ENCODE measurements at places on chromosomes 12 and 14.

GRCh38 chr14:103854822-103855733 lies 7.7 kb upstream of the PPP1R13B start:
- DNase-seq, result no peak

GRCh38 chr12:124217508-124218242 lies 77.2 kb upstream of the RFLNA start:
- DNase-seq, result no peak

DNA sequence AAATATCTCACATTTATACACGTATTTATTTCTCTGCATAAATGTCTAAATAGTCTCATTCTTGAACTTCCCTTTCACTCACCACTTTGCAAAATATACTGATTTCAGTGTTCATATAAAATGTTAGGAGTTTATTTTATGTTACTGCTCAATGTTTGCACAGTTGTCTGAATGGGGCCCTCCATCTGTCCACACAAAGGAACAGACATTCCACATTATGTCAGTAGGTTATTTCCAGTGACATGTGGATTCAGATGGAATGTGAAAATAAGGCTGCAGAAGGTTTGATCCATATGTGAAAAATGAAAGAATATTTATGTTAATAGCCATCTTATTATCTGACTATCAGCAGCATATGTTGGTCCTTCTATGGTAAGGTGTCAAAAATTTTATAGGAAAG lies 994.4 kb upstream of the SEL1L start:
- DNase-seq, result no peak

- no peak for DNase-seq
Observed at GRCh38 chr12:45212064-45212463, 3.8 kb upstream of the ANO6 start.

Data from activated gamma-delta T cell treated with anti-CD3 and anti-CD28 coated beads, Interleukin-2, amount 50 U/mL, for 16 hours (primary cell).